ENCODE measurements at places on chromosomes 3 and 15. TPM values are rescaled to one million over a fixed set of nuclear protein-coding genes. Genes with fewer than 3 reads are reported as not detected.

The ADGRG7 gene
- not detected for polyA plus RNA-seq

The LMLN gene
- polyA plus RNA-seq: 2.5 TPM

The GOLGA6L9 gene
- polyA plus RNA-seq: 1.7 TPM

The HYAL1 gene
- polyA plus RNA-seq: 37.6 TPM

The ANKDD1A gene
- polyA plus RNA-seq: 1.2 TPM

The CPLX3 gene
- polyA plus RNA-seq: 0.06 TPM

The DLEC1 gene
- polyA plus RNA-seq: 0.06 TPM

The GPR15 gene
- not detected for polyA plus RNA-seq

The TIPARP gene
- polyA plus RNA-seq: 36.7 TPM

The RASGRP1 gene
- 0.04 TPM for polyA plus RNA-seq

The CPA3 gene
- polyA plus RNA-seq: 0.85 TPM

The NMNAT3 gene
- polyA plus RNA-seq: 8.6 TPM

The THAP10 gene
- 1.7 TPM for polyA plus RNA-seq

The AGBL1 gene
- not detected for polyA plus RNA-seq

The ANKRD34C gene
- polyA plus RNA-seq: not detected

The A4GNT gene
- polyA plus RNA-seq: not detected

The PLA1A gene
- polyA plus RNA-seq: 0.86 TPM

The SLC28A1 gene
- polyA plus RNA-seq: 0.17 TPM

The GASK1A gene
- 0.23 TPM for polyA plus RNA-seq

The WNT5A gene
- polyA plus RNA-seq: 0.35 TPM

The PP2D1 gene
- polyA plus RNA-seq: not detected

The ISLR2 gene
- polyA plus RNA-seq: 5.6 TPM

The MB21D2 gene
- polyA plus RNA-seq: 3.0 TPM

The TPRG1 gene
- 0.42 TPM for polyA plus RNA-seq

The ABHD17C gene
- polyA plus RNA-seq: 6.6 TPM

The APOD gene
- polyA plus RNA-seq: 263 TPM

The OSTN gene
- not detected for polyA plus RNA-seq

The GOLGA8Q gene
- polyA plus RNA-seq: 0.47 TPM

The ACAA1 gene
- 136 TPM for polyA plus RNA-seq

The NR2E3 gene
- polyA plus RNA-seq: 0.11 TPM

The VIPR1 gene
- 3.5 TPM for polyA plus RNA-seq

The DUOXA2 gene
- polyA plus RNA-seq: 0.03 TPM

The C3orf22 gene
- polyA plus RNA-seq: not detected

The GNAT1 gene
- not detected for polyA plus RNA-seq

The GCSAM gene
- 0.12 TPM for polyA plus RNA-seq

The GBE1 gene
- 32.3 TPM for polyA plus RNA-seq

The GPR156 gene
- polyA plus RNA-seq: 0.08 TPM

The CNTN4 gene
- 0.30 TPM for polyA plus RNA-seq

The PCLAF gene
- polyA plus RNA-seq: 1.3 TPM

The ELL3 gene
- 1.1 TPM for polyA plus RNA-seq

The ISL2 gene
- polyA plus RNA-seq: not detected

The GXYLT2 gene
- 3.4 TPM for polyA plus RNA-seq

The KAT2B gene
- polyA plus RNA-seq: 19.4 TPM

The SLC51B gene
- 0.08 TPM for polyA plus RNA-seq

All from heart left ventricle (tissue), 16 donors.